ENCODE measurements at places on chromosomes 16 and 17.

DNA sequence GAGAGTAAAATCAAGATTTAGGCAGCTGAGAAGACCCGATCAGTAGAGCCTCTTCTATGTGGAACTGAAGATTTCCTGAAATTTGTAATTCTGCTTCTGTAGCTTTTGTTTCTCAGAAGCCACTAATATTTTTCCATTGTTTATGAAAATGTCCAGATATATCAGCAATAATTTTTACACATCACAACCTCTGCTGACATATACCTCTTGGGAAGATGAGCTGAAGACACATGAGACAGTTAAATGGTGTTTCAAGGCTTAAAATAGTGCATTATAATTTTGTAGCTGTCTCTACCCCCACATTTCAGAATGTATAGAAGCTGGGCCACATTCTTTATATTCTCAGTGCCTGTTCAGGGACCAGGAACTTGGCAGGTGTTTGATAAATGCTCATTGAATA is 320.6 kb downstream of the HS3ST4 start:
- DNase-seq: no peak

DNA sequence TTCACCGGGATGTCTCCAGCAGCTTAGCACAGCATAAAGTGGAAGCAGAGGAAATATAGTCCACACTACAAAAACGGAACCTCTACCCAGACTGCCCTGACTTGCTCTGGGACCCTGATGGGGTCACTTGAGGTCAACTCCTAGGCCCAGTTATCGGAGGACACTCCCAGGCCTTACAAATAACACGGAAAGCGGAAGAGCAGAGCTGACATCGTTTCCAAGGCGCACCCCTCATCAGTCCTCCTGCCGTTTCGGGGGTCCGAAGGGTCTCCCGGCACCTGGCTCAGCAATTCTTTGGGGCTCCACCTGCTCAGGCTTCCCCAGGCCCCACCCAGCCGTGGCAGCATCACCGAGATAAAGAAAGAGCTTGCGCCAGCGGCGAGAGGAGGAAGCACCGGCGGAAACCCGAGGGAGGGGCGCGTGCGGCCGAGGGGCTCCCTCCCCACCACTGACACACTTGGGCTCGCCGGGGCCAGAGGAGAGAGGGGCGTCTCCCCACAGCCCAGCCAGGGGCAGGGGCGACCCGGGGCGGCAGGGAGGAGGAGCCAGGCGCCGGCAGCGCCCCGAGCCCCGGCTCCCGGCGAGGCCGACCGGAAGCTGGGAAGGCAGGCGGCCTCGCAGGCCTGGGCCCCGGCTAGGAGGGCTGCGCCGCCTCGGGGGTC is 727 bp downstream of the CORO7 start:
- DNase-seq: no peak

GRCh38 chr16:51152691-51153576 is 1.9 kb upstream of the SALL1 start:
- DNase-seq: no peak

DNA sequence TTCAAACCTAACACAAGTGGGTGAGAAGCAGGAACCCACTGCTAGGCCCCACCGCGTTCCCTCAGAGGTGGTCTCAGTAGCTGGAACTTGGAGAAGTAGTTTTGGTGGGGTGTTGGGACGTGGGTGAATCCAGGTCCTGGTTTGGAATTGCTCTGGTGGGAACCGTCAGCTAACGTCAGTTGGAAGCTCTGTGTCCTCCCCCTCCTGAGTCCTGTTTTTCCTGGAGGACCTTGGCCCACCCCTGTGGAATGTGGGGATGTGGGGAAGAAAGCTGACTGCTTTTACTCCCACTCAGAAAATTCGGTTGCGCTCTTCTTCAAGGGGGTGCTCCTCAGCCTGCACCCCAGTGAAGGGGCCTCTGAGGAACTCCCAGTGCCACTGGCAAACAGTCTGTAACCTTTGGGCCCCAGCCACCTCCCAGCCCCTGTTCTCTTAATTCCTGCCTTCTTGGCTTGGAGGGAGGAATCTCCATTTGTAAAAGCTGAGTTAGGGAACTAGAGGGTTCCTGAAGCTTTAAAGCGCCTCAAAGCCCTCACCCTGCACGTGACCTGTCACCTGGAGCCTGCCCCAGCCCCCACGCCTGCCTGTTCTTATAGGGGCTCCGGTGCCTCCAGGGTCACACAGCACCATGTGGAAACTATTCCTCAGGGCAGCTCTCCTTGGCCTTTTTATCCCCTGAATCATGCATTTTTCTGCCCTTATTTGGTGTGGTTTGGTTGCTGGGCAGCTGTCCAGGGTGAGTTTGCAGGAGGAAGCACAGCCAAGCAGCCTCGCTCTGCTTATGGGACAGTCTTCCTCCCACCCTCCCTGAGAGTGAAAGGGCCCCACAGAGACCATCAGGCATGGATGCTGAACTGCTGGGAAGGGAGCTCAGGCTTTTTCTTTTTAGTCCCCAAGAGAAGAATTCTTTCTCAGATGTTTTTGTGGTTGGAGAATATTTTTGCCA is 16.2 kb upstream of the NAGLU start:
- DNase-seq: peak; percentile 99

DNA sequence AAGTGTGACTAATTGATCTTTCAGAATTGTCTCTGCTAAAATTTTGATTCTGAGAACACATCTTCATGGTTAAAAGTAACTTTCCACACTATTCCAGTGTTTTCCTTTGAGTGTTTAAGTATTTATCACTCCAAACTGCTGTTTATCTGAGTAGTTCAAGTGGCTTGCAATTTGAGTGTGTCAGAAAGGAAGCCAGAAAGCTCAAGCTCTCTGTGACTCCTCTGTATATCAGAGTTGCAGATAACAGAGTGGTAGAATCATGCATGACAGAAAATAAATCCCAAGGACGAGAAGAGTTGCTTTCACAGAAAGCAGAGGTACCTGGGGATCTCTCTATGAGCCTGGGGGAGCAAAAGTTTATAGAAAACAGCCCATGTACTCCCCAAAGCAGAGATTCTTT is 130.0 kb downstream of the CYB561 start:
- no peak for DNase-seq

GRCh38 chr16:55567382-55567781 is 898 bp downstream of the CAPNS2 start:
- DNase-seq: no peak

DNA sequence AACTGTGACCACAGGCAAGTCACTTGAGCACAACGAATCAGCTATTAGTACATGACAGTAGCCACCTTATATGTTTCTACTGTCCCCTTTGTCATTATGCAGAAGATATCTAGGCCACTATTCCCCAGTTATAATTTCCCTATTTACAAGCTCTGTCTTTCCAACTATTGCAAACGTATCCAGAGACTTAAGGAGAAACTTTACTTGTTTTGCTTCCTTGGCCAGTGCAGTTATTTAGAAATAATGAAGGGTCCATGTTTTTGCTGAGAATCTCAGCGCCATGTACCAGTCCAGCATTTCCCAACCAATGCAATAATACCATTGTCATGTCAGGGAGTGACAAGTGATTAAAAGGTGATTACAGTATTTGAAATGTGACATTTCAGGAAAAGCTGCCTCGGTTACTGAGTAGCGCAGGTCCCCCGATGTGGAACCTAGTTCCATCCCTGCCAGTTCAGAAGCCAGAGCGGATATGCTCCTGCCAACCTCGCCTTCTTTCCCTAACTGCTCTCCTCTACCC is 743 bp downstream of the ZNF624 start:
- DNase-seq: no peak

DNA sequence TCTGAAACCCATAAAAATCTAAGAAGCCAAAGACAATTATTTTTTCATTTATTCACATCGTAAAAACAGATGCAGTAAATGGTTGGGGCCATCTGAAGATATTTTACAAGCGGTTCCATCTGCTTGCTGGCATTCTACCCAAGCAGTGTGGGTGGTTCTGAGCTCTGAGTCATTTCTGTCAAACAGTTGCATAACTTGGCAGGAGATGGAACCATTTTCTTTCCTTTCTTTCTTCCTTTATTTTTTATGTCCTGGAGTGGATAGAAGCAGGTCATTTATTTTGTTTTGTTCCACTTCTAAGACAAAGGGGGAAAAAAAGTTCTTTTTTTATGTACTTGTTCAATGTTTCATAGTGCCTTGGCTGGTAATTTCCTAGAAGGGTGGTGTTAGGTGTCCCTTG is 1151.9 kb upstream of the GOT2 start:
- peak; percentile 91 for DNase-seq

- DNase-seq: no peak
These were observed 7.5 kb upstream of the NOS2 start for GRCh38 chr17:27807567-27808470.

DNA sequence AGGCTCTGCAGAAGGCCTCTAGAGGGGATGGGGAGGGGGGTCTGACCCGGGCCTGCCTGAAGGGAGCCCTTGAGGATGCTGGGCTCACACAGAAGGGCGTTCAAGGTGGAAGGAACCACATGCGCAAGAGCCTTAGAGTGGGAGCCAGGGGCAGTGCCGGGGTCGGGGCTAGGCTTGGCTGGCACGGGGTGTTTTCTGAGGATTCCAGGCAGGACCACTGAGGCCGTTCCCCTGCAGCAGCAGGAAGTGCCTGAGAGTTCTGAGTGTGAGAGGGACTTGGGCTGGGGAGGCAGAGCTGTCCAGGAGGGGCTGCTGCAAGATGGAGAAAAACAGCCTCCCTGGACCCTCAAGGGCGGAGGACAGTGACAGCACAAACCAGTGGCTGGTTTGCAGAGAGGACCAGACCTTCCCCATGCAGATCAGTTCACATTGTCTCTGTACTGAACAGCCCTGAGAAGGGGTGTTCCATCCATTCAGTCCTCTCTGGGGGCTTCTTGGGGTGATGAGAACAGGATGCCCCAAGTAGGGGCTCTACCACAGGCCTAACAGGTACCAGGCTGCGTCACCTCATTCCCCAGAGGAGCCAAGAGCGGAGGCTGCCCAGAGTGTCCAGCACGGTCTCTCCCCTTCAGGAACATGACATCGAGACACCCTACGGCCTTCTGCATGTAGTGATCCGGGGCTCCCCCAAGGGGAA is 3.4 kb downstream of the NDRG4 start:
- DNase-seq: no peak

DNA sequence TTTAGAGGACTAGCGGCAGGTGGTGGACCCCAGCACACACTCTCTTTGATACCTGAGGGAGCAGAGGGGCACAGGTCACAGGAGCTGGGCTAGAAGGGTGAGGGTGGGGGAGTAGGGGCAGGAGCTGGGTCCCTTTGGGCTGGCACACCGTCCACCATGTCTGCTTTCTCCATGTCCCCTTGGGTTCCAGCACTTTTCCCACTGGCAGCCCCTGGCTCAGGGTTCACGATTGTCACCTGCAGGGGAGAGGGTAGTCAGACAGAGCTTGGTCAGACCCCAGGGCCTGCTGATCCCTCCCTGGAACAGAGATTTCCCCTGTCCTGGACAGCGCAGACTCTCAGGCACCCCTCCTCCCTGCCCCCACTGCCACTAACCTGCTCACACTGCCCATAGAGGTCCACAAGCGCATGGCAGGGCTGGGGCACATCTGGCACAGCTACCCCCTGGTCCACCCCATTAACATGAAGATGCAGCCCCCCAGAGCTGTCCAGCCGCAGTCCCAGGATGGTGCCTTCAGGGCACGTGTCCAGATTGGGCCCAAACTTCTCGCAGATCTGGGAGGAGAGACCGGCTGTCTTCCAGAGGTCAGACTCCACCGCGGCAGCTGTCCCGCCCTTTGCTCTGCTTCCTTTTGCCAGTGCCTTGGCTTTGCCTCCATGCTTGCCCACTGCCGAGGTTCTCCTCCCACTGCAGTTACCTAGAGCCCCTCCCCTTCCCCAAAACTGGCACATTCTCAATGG is 3.1 kb upstream of the GPS2 start:
- DNase-seq: no peak

DNA sequence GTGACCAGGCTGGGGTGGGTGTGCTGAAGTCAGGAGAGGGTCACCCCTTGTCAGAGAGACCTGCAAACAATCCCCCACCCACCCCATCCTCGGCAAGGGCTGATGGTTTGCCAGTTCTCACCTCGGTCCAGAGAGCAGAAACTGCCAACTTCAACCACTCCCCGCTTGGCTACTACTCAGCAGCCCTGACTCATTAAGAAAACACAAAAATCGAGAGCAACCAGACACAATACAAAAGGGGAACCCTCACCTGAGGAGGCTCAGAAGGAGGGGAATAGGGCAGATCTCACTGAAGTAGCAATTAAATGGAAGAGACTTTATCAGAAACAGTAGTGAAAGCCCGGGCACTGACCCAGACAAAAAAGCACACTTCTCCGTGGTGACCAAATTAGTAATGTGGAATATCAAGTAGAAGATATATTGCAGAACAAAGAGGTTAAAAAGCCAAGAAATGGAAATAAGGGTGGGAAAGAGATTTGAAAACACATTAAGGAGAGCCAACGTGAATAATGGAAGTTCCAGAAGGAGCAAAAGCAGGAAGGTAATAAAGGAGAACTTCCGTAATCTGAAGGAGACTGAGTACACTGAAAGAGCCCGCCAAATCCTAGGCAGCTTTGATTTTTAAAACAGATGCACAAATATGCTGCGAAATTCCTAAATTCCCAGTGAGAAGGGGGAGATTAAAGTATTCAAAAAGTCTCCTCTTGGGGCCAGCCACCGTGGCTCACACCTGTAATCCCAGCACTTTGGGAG is 23.6 kb downstream of the CENPV start:
- peak; percentile 63 for DNase-seq

- no peak for DNase-seq
These were observed 2.6 kb downstream of the RAI1 start for GRCh38 chr17:17683710-17684365.

GRCh38 chr17:39194985-39195524 is 2.4 kb downstream of the CACNB1 start:
- DNase-seq: no peak

- no peak for DNase-seq
These were observed 51.9 kb downstream of the COG7 start for GRCh38 chr16:23401139-23401538.

- DNase-seq: no peak
These were observed 809 bp downstream of the PIRT start for GRCh38 chr17:10836966-10837590.

DNA sequence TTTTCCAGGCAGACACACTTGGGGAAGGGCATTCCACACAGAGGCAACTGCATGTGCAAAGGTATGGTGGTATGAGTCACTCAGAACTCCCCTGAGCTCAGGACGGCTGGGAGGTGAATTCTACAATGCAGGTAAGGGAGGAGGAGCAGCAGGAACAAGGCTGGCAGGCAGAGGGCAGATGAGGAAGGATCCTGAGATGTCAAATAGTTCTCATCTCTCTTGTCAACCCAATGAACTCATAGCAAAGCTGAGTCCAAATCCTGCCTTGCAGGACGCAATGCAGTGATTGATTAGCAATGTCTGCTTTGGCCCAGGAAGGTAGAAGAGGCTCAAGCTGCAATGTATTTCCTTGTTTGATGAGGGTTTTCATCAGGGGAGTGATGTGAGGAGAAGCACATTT is 243.5 kb downstream of the XYLT1 start:
- DNase-seq: no peak

DNA sequence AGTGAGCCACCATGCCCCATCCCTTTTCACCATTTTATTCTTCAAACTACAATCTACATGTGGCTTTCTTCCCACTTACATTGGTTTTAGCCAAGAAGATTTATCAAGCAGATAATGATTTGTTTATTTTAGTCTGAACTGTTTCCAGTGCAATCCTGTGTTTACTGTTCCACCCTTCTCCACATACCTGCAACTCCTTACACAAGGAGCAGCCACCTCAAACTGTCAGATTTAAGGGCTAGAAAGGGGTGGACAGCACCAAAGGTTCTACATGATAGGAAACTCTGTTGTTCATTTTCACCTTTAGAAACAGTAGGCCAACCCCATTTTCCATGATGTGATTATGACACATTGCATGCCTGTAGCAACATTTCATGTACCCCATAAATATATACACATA is 1.9 kb downstream of the RUNDC1 start:
- DNase-seq: no peak
